ENCODE measurements at places on chromosomes 6 and 20.

DNA sequence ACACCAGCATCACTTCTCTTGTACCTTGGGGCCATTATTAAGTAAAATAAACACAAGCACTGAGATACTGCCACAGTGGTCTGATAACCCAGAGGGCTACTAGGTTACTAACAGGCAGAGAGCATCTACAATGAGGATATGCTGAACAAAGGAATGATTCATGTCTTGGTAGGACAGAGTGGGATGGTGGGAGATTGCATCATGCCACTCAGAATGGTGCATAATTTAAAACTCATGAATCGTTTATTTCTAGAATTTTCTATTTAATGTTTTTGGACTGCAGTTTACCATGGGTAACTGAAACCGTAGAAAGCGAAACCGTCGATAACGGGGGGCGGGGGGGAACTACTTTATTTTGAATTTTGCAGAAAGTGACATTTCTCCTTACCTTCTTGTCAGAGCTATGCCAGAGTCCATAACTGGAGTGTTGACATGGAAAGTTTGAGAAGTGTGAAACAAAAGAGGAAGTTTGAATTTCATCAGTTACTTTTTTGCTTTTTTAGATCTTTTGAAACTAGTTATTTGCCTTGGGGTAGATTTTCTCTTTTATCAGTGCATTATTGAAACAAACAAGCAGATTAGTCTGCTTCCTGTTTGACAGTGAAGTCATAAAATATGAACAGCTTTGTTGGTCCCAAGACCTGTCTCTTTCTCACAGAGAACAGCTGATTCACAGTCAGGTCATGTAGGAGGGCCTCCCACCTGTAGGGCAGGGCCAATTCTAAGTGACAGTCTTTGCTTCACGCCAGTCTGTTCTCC is 124.9 kb downstream of the KLHL32 start:
- peak; percentile 20 for DNase-seq

GRCh38 chr6:34235307-34236130 is 1.2 kb upstream of the HMGA1 start:
- peak; percentile 60 for DNase-seq

DNA sequence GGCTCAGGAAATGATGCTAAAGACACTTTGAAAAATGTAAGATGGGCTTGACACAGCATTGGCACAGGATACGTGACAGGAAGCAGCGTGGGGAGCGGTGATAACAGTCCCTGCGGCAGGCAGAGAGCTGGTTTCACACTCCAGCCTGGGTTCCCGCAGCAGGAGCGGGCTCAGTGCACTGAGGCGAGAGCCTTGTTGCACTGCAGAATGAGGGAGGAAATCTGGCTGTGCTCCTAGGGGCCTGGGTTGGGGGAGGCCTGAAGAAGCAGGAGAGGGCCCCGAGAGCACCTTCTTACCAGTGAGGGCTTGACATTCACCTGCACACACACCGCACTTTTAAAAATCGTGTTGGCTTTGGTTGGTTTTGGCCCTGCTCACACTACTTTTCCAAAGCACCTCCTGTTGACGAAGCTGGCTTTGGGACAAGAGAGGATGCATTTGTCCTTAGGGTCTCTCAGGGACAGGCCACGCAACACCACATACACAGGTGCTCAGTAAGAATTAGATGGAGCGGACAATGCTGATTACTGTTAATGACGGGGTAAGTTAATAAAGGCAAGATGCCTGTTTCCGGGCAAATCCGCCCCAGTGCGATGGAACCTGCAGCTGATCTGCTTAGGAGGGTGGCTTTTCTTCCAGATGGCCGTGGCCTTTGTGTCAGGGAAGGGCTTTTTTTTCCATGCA is 49.4 kb upstream of the ARMC2 start:
- no peak for DNase-seq

DNA sequence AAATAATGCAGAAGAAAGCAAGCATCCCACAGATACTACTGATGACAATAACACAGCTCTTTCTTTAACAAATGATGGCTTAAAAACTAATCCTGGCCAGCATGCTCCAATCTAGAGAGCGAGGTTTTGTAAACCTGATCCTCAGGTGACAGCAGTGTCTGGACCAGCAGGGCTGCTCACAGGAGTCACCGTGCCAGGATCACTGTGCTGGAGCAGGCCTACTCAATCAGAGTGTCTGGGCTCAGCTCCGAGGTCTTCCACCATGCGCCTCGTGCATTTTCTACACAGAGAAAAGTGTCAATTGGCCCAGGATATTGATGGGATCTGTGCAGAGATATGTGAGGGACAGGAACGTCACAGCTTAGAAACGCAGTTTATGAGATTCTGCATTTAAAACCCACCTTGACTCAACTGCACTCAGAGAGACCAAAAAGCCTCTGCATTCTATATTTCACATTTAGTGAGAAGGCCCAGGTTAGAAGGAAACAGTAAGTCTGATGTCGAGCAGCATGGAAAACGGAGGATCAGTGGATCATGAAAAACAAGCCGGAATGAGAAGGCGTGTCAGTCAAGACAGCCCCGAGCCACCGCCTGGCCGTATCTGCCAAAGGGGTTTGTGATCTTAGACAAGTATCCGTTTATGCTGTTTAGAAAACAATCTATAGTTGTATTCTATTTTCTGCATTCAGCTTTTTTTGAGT is 7.8 kb downstream of the RAMACL start:
- no peak for DNase-seq

DNA sequence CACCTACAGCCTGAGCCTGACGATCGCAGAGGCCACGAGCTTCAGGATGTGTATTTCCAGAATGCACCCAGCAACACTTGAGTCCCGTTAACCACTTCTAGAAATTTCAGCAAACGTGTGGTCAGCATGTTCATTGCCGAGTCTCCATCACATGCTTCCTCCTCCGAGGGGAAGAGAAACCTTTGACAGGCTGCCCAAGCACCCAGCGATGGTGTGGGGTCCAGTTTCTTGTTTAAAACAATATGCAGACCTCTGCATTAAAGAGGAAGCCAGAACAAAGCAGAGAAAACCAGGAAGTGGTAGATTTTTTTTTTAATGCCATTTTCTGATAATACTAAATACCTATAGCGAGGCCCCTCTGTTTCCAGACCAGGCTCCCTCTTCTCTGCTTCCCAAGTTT is 71.9 kb downstream of the GNAS-AS1 start:
- DNase-seq = no peak

DNA sequence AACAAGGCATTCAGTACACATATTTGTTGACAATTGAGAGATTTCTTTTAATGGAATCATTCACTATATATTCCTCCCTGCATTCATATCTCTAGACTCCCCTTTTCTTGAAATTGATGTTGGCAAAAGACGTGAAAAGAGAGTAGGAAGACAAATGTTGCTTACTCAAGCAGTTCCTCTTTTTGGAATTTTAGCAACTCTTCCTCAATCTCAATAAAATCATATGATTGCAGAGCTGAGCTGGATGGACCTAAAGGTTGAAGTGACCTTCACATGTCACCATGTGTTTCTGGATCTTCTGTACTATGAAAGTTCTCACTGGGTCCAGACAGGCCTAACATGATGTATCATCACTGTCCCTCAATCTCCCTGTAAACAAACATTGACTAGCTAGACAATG is 18.6 kb downstream of the ADGRF1 start:
- DNase-seq = peak; percentile 37

- no peak for DNase-seq
Measured at GRCh38 chr6:16911088-16911487, 149.8 kb upstream of the ATXN1 start.

DNA sequence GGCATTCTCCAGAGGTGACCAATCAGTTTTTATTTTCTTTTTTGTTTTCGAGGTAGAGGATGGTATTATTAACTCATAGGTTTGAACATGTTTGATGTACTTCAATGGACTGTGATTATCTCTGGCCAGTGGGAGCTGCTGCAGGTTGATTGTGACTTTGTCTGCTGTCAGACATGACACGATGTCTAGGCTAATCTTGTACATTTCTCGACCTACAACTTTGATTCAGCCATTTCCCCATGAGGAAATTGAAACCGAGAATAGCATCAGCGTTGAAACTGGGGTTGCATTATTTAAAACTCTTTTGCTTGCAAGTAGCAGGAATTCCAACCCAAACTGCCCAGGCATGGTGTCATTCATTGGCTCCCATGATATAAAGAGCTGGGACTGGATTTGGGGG is 218.9 kb downstream of the CDH26 start:
- no peak for DNase-seq

DNA sequence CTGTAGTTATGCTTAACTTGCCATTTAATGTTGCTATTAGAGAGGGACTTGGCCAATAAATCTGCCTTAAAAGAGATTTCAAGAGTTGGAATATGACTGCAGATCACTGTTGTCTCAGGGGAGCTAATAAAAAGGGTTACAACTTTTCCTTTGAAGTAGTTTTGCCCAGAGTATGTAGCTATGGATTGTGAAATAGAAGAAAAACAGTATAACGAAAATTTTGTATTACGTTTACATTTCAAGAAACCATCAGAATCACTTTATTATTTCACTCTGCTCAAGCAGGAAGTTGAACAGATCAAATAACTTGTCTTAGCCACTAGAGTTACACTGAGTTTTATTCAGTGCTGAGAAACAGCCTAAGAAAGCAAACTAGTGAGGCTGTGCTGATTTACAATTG is 3.0 kb upstream of the ZSCAN26 start:
- no peak for DNase-seq

GRCh38 chr20:3084986-3085360 is 449 bp upstream of the AVP start:
- no peak for DNase-seq

DNA sequence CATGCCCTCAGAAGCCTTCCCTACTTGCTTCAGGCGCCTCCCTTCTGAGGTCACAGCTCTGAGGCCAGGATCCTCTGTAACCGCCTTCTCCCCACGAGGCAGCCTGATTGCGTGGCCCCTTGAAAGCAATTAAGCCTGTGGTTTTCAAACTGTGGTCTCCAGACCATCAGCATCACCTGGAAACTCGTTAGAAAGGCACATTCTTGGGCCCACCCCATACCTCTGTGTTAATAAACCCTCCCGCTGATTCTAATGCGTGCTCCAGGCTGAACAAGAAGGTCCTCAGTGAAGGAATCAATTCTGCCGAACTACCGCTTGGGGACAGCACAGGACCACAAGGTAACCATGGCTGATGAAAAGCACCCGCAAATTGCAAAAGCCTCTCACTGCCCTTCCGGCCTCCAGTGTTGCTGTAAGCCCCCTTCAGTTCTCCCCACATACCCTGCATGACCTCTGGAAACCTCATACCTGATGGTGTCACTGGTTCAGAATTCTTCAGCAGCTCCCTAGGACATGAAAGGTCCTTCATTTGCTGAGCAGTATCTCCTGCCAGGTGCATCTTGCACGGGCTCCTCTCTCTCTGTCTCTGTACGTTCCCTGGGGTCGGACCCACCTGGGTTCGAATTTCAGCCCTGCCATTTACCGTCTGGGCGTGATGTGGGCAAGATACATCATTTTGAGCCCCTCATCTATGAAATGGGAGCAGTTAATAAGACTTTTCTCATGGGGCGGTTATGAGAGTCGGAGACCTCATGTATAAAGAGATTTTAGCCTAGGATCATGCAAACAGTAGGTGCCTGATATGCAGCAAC is 93.3 kb upstream of the RNF24 start:
- peak; percentile 81 for DNase-seq

DNA sequence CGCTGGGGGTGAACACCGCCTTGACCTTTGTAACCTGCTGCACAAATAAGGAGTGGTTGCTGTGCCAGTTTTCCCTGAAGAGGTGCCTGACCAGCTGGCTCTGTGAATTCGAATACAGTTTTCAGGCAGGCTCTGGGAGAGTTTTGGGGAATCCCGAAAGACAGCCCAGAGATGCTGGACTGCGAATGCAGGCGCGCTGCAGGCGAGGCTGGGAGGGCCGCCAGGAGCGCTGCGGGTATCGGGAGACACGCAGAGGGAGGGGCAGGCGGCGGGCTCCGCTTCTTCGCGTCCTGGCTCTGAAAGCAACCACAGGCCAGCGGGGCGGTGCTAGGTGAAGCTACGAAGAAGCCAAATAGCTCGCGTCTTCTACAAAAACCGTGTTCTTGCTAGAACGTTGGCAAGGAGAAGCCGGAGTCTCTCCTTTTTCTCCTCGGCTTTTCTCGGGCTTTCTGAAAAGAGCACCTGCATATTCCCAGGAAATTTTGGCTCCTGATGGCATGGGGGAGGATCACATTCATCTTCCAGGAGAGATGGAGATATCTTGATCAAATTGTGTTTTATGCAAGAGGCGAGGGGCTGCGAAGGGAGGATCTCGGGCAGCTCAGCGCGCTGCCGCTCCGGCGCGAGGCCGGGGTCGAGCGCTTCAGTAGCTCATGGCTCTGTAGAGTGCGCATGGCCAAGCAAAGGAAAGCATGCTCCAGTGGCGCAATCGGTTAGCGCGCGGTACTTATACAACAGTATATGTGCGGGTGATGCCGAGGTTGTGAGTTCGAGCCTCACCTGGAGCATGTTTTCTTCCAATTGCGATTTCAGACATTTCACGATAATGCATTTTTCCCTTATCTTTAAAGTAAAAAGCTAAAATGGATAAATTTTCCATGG is 158.1 kb upstream of the ZNF184 start:
- DNase-seq = no peak

GRCh38 chr20:3326779-3327521 is 80.5 kb downstream of the DNAAF9 start:
- DNase-seq = no peak

DNA sequence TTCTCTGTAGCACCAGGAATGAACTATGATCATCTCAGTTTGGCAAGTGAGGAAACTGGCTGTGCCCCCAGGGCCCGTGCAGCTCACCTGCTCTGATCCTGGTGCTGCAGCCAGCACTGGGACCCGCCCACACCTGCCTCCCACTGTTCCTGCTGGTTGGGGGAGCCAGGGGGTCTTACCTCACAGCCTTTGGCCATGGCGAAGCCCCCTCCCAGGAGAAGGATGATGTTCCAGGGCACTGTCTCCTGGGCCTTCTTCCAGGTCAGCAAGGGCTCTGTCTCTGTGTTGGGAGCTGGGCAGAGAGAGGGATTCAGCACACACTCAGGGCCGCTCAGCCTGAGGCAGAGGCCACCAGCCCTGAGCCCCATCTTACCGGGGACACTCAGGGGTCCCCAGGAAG is 24.9 kb upstream of the OCSTAMP start:
- no peak for DNase-seq

- DNase-seq = no peak
Measured at GRCh38 chr6:84811351-84811750, 47.0 kb upstream of the TBX18 start.

All from inflammatory macrophage treated with lipopolysaccharide for 1 hour (primary cell).